Stimulated activated CD4-positive, alpha-beta T cell treated with anti-CD3 and anti-CD28 coated beads, Interleukin-15, amount 100 ng/mL, for 48 hours (primary cell): ENCODE measurements at places on chromosomes 7 and 10.
A peak's percentile ranks its signal among the peaks of the same experiment; 100 is the strongest.

- DNase-seq, result no peak
Observed at GRCh38 chr10:131242007-131242406, 69.5 kb downstream of the TCERG1L start.

- no peak for DNase-seq
Observed at GRCh38 chr7:1275451-1276381, 43.0 kb downstream of the UNCX start.

GRCh38 chr7:66276363-66276762 lies 71.2 kb downstream of the TPST1 start:
- no peak for DNase-seq

GRCh38 chr7:119482671-119483070 lies 790.3 kb upstream of the KCND2 start:
- DNase-seq, result no peak

DNA sequence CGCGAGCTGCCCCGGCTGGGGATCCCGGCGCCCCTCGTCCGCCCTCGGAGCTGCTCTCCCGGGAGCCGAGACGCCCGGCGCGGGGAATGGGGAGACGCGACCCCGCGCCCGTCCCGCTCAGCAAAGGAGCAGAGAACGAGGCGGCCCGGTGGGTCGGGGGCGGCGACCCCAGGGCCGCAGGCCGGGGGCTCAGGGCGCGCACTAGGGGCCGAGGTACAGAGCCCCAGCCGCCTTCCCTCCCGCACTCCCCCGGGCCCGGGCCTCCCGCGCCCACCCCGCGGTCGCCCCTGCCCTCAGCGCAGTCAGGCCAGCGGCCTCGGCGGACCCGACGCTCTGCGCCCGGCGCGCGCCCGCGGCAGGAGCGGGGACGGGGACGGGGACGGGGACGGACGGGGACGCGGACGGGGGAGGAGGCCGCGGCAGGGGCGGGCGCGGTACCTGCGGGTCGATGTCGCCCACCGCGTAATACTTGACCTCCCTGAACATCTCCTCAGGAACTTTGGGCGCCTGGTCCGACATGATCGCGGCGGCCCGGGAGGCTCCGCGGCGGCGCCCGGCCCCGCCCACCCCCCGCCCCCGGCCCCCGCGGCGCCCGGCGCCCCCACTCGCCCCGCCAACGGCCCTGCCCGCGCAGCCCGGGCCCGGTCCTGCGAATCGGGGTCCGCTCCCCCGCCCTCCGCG lies 373 bp downstream of the PAXIP1 start:
- DNase-seq, result no peak

- no peak for DNase-seq
Observed at GRCh38 chr10:132547421-132547861, 9.9 kb downstream of the INPP5A start.

GRCh38 chr7:50264908-50265307 lies 39.6 kb upstream of the IKZF1 start:
- DNase-seq, result no peak

DNA sequence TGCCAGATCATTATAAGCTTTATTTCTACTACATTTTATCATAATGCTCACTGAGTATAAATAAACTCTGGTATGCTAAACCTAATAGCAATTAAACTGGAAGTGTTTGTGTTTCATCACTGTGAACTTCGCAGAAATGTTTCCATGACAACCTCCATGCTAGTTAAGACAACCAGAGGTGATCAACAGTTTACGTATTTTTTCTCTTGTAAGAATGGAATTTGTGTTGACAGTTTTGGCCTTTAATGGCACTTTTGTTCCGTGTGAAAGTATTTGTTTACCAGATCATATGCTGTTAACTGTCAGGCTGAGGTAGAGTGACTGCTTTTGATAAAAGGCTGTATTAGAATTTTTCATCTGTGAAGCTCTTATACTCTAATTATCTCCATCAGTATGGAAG lies 212.1 kb upstream of the PPP1R3A start:
- DNase-seq, result no peak

DNA sequence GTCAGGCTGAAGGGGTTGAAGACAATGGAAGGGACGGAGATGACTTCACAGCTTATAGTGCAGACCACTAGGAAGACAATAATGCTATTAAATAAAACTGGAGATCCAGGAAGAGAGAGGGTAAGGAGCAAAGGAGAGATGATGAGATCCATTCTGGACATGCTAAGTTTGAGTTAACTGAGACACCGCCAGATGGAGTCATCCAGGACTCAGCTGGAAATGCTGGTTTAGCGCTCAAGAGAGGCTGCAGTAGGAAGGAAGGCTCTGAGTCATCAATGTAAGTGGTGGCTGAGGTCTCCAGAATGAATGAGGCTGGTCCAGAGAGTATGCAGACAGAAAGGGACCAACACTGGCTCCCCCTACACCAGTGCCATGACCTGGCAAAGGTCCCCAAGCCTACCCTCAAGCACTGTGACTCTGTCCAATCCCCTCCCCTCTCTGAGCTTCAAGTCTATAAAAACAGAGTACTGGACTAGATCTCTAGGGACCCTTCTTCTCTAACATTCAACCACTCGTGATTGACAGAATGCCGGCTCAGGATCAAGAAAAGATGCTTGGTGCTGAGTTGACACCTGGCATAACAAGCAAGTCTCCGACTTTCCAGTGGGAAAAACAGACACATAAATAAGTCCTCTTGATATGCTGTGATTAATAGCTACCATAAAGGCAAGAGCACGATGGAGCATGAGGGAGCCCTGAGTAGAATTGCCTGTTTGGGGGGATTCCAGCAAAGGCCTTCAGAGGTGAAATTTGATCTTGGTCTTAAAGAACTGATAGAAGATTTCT lies 8.9 kb downstream of the GFRA1 start:
- no peak for DNase-seq

DNA sequence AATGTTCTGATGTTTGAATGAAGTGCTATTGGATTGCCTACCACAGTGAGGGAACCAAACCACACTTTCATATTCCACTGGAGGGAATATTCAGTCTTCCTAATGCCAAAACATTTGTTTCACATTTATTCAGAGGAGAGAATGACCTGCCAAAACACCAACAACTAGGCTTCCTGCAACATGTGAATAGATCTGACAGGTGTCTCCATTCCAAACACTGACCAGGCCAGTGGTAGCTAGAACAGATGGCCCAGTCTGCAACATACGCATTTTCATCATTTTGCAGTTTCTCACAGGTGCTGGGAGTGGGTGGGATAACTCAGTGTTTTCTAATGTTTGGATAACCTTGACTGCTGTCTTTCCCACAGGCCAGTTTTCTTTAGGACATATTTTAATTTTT lies 110.0 kb downstream of the RELN start:
- no peak for DNase-seq

GRCh38 chr7:132501956-132502355 lies 74.3 kb downstream of the PLXNA4 start:
- no peak for DNase-seq

DNA sequence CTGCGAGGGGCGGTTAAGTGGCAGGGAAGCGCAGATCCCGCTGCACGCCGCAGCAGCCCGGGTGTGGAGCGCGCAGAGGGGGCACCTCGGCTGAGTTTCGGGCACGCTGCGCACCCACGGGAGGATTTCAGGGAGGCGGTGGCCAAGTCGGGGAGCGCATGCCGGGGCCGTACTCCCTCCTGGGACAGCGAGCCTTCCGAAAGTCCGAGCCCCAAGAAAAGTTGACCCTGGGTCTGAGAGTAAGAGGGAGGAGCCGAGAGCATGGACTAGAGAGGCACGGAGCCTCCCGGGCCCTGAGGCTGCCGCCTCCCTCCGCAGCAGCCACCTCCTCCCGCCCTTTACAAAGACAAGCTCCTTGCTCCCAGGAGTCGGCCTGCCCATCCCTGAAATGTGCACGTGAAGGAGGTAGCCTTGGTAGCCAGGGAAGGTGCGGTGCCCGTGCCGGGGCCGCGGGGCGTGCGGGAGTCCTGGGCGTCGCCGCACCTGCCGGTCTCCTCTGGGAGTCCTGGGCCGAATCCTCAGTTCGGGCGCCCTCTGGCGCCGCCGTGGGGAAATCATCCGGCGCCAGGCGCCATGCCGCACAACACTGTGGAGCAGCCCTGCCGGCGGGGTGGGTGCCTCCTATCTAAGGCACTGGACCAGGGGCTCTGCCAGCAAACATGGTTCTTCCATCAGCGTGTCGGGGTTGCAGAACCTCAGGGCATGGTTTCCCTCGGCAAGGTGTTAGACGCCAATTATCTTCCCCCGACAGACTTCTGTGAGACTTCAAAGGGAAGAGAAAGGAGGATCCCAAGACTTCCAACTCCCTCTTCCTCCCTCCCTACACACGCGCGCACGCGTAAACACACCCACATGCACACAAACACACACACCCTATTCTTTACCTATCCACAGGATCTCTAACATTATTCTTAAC lies 104.0 kb downstream of the TRIL start:
- peak; percentile 24 for DNase-seq

DNA sequence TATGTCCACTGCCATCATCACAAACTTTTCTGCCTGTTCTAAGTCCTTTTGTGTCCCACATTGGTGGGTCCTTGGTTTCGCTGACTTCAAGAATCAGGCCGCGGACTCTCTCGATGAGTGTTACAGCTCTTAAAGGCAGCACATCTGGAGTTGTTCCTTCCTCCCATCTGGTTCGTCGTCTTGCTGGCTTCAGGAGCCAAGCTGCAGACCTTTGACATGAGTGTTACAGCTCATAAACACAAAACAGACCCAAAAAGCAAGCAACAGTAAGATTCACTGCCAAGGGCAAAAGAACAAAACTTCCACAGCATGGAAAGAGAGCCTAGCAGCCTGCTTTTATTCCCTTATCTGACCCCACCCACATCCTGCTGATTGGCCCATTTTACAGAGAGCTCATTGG lies 30.2 kb downstream of the ASNS start:
- DNase-seq, result no peak

- no peak for DNase-seq
Observed at GRCh38 chr10:19658131-19658530, 158.1 kb upstream of the PLXDC2 start.

DNA sequence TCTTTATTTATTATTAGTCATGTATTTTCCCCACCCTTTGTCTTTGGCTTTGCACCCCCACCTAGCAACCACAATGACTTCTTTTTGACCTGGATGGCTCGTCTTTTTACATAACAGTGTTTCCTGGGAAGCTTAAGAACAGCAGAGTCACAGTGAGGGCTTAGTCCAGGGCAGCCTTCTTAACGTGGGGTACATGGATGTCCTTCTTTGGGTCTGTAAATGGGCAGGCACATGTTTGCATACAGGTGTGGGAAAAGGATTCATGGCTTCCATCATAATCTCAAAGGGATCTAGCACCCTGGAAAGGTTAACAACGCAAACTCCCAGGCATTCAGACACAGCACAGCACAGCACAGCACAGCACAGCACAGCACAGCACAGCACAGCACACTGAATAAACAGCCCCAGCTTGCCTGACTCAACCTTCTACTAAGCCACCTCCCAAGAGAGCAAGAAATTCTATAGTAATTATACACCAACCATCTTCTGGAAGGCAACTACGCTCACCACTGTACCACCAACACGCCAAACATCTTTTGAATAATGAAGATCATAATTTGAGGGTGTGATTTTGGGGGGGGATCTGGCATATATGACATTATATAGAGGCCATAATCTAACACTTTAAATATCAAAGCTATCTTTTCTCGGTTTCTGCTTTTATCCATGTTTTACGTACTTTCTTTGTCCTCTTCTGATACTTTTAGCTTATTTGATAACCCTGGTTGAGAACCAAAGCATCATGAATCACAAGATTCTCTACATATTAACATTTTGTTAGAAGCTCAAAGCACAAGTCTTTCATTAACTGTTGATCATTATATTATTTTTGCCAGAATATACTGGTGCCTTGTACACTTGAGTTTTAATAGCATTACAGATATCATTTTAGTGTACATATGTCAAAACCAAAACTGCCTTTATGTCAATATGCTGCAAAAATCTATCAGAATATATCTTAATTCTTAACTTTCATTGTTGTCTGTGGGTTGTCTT lies 177.2 kb upstream of the KLF14 start:
- DNase-seq, result no peak

DNA sequence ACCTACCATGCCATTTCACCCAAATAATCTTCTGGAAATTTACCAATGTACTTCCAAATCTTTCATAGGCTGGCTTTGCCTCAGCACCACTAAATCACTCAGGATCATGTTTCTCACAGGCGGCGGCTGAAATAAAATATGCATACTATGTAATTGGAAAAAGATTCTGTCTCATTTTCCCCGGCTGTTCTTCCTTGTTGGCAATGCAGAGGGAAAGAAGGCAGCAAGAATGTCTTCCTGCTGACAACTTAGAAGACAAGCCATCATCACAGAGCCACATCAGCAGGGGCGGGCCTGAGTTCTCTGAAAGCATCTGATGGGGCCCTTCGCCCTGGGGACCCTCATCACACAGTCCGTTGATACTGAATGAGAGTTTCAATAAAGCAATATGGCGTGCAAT lies 39.2 kb upstream of the COL1A2 start:
- DNase-seq, result no peak

DNA sequence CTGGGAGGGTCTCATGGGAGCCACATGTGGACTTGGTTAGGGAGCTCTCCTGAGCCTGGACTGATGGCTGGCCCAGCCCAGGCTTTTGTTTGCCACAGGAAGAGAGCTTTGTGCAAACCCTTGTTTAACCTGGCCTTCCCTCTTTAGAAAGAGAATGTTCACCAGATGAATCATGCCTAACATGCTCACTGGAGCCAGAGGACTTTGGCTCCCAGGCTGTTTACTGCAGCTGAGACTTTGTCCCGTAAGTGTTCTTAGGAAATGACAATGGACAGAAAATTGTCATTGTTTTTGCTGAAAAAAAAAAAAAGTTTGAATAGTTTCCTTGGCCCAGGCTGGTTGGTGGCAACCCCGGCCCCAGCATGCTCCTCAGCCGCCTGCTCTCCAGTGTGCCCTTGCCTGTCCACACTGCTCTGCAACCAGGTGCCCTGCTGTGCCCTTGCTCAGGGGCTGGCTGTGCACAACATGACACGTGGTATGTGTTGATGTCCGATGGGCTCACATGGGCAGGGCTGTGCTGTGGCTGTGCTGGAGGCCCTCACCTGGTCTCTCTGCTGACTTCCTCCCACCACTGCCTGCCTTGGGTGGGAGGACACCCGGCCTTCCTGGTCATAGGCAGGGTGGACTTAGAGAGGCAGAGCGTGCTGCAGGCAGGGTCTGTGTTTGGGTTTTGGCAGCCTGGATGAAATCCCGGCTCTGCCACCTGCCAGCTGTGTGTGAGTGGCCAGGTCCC lies 215.3 kb upstream of the ZNF32 start:
- no peak for DNase-seq

DNA sequence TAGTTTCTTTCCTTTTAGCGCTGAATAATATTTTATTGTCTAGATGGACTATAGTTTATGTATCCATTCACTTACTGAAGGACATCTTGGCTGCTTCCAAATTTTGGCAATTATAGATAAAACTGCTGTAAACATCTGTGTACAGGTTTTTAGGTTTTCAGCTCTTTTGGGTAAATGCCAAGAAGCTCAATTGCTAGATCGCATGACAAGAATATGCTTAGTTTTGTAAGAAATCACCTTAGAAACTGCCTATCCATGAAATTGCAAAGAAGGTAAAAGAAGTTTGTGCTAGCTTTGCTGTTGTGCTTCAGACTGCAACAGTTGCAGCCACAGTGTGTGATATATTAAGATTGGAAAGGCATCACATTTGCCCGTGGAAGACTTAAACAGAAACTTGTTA lies 103.2 kb upstream of the TNS3 start:
- DNase-seq, result no peak

- DNase-seq, result no peak
Observed at GRCh38 chr7:66602159-66602558, 26.5 kb upstream of the KCTD7 start.

- DNase-seq, result no peak
Observed at GRCh38 chr10:22816298-22816653, 101.9 kb upstream of the PIP4K2A start.
